ENCODE measurements at places on chromosomes 6 and 20.

DNA sequence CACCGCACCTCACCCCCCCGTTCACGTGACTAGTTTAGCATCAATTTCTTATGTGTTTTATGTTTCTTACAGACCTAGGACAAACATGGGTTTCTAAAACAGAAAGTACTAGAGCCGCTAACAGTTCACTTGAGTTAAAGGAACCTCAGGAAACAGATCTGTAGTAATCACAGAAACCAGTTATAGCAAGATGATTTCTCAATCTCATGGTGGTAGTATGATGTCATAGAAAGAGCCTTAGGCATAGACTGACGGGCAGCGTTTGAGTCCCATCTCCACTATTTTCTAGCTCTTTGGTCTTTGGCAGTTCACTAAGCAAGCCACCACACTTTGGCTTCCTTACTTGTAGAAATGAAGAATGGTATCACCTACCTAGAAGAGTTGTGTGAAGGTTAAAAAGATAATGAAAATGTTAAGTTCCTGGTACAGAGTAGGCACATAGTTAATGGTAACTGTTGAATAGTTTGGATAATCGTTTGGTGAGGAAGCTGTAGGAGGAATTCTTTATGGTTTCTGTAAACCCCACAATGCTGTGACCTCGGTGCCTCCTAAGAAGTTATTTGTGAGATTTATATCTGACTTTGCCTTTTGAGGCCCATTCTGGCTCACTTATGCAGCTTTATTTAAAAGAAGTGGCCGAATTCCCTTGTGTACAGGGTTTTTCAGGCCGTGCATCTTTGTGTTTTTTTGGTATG lies 21.3 kb downstream of the CTNNBL1 start:
- no peak for DNase-seq

GRCh38 chr6:121851056-121851455 lies 415.6 kb downstream of the GJA1 start:
- no peak for DNase-seq

- no peak for DNase-seq
These were observed 647.8 kb upstream of the MARCKS start for GRCh38 chr6:113209315-113209714.

DNA sequence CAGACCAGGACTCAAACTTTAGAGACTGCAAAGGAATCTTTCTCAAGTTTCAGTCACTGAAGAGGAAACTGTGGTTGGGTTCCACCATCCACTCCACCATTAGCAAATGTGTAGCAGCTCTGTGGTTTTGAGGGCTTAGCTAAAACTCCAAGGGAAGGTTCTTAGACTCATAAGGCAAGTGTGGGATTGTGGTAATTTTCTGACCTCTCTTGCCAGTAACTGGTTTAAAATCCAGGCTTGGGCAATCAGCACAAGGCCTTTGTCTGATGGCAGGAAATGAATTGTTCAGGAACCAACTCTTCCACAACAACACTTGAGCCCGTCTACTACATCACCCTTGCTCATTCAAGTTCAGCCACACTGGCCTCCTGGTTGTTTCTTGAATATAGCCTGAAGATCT lies 68.6 kb upstream of the FBXL4 start:
- DNase-seq, result no peak

DNA sequence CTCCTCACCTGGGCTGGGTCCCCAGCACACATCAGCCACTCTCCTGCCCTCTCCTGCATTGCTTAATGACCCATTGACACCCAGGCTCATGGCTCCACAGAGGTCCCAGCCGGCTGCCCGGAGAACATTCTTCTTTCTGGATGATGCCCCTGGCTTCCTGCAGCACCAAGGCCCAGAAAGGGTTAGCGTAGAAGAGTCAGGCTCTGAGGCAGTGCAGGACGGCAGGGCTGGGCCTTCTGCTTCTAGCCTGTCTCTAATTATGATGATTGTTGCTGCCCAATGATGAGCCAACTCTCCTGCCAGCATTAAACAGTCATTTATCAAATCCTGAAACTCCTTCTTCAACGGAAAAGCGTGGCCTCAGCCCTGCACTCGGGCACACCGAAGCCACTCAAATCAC lies 66.4 kb downstream of the ZNF217 start:
- no peak for DNase-seq

GRCh38 chr6:111792914-111793700 lies 80.1 kb downstream of the FYN start:
- no peak for DNase-seq

GRCh38 chr6:9248133-9248532 lies 812.8 kb upstream of the SLC35B3 start:
- DNase-seq, result no peak

All from NCI-H1092 treated with DMSO at 0.1 percent for 48 hours (cell line).